Activated CD8-positive, alpha-beta memory T cell treated with anti-CD3 and anti-CD28 coated beads for 48 hours (primary cell): ENCODE measurements at places on chromosomes 2 and 18.

- no peak for DNase-seq
Measured at GRCh38 chr2:16625759-16626158, 39.9 kb downstream of the CYRIA start.

GRCh38 chr2:234446404-234447076 is 50.3 kb downstream of the ARL4C start:
- DNase-seq = peak; percentile 52

DNA sequence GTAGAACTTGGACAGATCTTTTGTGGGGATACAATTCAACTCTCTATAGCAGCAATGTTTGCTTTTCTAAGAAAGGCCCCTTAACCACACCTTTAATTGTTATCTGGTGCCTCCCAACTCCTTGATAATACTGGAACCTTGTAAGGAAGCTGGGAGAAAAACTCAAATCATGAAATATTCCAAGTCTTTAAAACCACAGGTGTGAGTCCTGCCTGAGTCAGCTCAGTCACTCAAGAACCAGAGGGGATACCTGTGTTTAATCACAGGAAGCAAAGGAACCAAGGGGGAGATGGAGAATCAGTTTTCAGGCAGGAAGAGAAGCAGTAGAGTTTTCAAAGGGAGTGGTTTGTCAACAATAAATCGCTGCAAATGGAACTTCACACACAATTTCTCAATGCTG is 159.9 kb downstream of the LAMA3 start:
- DNase-seq = no peak

GRCh38 chr2:121489284-121489683 is 41.4 kb upstream of the RNU4ATAC start:
- no peak for DNase-seq

DNA sequence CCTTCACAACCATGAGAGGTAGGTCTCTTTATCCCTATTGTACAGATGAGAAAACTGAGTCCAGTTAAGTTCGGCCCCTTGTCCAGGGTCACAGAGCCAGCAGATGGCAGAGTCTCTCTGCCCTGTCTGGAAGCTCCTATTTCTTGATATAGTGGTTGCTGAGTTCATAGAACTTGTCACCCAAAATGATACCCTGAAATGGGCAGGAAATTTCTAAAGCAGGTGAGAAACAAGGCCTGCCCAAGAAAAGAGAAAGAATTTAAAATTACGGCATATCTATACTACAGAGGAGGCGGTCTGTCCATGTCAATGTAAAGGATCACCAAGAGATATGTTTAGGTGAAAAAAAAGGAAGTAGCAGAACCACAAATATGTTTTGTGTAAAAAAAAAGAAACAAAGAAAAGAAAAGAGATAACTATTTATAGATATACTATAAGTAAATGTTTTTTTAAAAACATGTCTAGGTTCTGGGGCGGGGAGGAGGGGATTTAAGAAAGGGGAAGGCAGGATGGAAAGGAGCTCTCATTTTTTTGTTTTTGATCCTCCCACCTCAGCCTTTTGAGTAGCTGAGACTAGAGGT is 39.8 kb downstream of the MYO7B start:
- no peak for DNase-seq

DNA sequence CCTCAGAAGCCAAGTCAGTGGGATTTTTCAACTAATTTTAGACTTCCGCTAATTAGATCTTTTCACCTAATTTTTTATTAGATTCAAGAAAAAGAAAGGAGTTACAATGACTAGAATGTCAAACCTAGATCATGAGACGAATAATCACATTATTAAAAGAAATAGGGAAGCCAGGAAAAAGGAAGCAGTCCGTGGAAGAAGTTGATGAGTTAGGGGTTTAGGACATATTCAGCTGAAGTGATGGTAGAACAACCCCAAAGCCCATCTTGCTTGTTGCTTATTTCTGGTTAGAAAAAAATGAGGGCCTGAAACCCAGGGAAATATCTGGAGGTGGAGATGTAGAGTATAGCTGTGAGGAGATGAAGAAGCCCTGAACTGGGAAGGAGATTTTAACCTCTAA is 8.0 kb downstream of the KLF7 start:
- no peak for DNase-seq

DNA sequence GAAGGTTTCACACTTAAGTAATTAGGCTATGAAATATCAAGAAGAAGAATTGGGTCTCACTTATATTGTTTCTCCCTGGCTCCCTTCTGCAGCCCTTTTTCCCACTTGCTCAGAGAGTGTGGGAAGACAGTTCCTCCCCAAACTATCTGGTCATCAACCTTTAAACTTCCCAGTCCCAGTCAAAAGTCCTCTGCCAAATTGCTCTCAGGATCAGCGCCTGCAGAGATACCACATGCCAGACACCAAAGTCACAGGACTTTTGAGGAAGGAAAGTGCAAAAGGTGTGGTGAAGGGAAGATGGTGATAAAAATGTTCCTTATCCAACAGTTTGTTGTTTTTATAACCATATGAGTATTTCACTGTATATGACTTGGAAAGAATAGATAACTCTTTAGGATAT is 51.3 kb downstream of the DLGAP1 start:
- DNase-seq = no peak

- DNase-seq = no peak
Measured at GRCh38 chr18:778194-778927, 33.7 kb downstream of the YES1 start.

- DNase-seq = no peak
Measured at GRCh38 chr2:137437386-137437785, 526.9 kb upstream of the HNMT start.

DNA sequence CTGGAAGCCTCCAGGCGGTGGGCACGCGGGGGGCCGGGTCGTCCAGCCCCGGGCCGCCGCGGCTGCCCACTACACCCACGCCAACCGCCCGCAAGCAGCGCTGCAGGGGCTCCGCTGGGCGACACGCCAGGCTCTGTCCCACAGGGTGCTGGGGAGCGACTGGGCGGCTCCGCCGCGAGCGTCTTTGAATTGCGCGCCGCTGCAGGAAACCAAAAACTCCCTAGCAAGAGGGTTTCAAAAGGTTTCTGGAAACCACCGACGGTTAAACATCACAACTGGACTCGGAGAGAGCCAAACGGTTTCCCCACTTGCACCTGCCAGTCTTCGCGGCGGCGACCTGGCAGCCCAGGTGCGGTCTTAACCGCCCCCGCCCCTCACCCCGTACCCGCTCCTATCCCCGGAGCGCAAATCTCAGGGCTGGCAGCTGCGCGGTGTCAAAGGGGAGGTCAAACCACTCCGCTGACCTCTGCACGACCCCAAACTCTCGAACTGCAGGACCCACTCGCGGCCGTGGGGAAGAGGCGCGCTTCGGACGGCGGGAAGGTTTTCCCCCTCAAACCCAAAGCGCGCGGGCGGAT is 1.0 kb downstream of the CXCR4 start:
- peak; percentile 36 for DNase-seq

DNA sequence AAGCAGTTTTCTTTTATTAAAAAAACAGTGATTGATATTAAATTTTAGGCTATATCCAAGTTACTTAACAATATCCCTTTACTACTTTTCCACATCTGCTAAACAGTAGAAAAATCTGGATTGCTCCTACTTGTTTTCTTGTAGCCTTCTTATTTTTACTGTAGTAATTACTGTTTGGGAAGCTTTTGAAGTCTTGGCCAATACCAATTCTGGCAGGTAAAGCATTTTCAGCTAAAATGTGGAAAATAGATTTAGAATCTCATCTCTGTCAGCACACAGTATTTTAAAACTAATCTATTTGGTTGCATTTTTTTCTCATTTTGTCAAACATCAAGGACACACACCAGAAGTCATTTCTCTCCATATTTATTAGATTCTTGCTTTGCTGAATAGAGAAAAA is 1485.7 kb upstream of the PIK3C3 start:
- DNase-seq = no peak

DNA sequence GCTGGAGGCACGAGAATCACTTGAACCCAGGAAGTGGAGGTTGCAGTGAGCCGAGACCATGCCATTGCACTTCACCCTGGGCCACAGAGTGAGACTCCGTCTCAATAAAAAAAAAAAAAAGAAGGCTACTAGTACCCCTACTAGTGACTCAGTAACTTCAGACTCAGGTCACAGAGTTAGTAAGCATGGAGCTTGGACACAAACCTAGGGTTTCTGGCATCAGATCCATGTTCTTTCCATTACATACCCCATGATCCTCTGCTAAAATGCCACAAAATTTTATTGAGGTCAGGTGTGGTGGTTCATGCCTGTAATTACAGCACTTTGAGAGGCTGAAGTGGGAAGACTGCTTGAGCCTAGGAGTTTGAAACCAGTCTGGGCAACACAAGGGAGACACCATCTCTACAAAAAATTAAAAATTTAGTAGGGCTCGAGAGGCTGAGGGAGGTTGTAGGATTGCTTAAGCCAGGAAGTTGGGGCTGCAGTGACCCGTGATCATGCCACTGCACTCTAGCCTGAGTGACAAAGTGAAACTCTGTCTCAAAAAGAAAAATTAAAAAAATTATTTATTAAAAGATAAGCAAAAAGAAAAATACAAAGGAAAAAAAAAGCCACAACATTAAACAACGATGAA is 45.1 kb downstream of the DHX57 start:
- no peak for DNase-seq

DNA sequence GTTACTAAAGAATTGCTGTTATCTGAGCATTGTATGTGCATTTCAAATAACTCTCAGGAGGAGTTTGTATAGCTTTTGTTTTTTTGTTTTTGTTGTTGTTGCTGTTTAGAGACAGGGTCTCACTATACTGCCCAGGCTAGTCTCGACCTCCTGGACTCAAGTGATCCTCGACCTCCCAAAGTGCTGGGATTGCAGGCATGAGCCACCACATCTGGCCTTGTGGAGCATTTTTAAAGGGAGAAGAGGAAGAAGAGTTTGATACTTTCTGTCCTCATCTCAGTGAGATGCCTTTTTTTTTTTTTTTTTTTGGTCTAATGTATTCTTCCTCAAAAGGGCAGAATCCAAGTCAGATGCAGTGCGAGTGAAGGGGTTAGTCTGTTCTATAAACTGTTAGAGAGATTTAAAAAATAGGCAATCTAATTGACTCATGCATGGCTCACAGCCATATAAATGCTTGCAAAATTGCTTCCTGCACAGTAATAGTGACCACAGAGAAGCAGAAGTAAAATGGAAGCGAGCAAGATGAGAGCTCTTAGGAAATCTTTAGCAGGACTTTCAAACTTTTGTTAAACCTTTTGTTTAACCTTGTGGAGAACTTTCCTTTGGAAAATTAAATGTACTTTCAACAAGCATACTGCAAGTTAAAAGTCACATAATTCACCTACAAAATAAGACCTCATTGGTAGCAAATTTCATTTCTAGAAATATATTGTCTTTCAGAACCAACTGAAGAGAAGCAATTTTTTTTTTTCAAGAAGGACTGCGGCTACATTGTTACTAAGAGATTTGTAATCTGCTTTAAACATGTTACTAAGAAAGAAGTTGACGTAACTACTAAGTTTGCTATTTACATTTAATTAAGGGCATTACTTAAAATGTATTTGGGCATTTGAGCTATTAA is 52.3 kb upstream of the ROCK1 start:
- no peak for DNase-seq

DNA sequence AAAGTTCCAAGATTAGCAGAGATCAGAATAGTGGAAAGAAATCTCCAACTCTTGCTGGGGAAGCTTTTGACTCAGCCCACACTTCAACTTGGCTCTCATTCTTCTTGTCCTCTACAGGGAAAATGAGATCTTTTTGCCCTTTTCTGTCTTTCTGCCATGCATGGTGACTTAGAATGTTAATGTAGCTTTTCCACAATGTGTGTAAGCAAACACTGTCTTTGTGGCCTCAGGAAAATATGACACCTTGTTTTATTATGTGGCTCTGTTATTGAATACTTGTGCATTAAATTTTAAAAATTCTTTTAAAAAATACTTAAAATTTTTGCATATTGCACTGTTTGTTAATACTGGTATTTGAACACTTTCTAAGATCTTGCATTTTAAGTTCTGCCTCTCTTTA is 65.4 kb upstream of the WDR75 start:
- DNase-seq = no peak

DNA sequence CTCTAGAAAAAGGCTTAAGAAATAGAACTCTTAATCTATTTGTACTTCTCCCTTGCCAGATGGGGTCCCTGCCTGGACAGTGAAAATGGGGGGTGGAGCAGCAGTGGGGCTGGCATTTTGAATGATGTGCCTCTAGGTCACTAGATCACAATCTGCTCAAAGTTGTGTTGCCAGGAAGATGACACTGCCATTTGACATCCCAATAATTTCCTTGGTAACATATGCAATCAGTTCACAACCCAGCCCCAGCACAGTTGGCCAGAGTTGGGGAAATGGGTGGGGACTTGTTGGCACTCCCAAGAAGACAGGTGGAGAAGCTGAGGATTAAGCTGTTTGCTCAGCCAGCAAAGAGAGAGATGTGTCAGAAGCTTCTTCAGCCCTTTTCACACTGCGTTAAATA is 558.3 kb upstream of the KLHL29 start:
- DNase-seq = no peak
